Transverse colon (tissue), 4 donors: ENCODE measurements at places on chromosomes 3 and 15. TPM values are rescaled to one million over a fixed set of nuclear protein-coding genes. Genes with fewer than 3 reads are reported as not detected.

GRCh38 chr3:149892371-149892770 lies 78.3 kb downstream of the PFN2 start:
- H3K36me3 ChIP-seq: no peaks in the 10 kb centered on the region
- no peak overlapping the region for H3K4me3 ChIP-seq
- no peak overlapping the region for H3K27ac ChIP-seq
- H3K4me1 ChIP-seq: no peaks in the 10 kb centered on the region
- DNase-seq: no peak
- no peaks in the 10 kb centered on the region for H3K27me3 ChIP-seq

GRCh38 chr3:131036200-131036816 lies 9.6 kb downstream of the NEK11 start:
- no peak for DNase-seq
- no peak overlapping the region for H3K27ac ChIP-seq
- H3K4me3 ChIP-seq: no peak overlapping the region
- H3K4me1 ChIP-seq: no peaks in the 10 kb centered on the region
- H3K36me3 ChIP-seq: no peaks in the 10 kb centered on the region

The GALNT15 gene
- 32.9 TPM for total RNA-seq

The KLF13 gene
- total RNA-seq: 80.0 TPM
